ENCODE measurements at places on chromosomes 5 and 9.
A peak's percentile ranks its signal among the peaks of the same experiment; 100 is the strongest.

DNA sequence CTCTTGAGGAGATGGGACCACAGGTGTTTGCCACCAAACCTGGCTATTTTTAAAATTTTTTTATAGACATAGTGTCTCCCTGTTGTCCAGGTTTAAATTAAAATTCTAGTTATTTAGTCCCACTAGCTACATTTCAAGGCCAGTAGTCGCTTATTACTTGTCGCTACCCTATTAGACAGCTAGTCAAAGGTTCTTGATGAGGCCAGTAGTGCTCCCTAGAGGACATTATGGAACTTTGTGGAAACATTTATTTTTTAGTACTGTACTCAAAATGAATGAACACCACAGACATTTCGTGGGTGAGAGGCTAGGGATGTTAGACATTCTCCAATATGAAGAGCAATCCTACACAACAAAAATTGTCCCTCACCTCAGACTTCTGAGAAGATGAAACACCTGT, 14.4 kb upstream of the GRXCR2 start:
- no peak for DNase-seq

- no peak for DNase-seq
Measured at GRCh38 chr9:107363516-107364152, 80.6 kb downstream of the RAD23B start.

DNA sequence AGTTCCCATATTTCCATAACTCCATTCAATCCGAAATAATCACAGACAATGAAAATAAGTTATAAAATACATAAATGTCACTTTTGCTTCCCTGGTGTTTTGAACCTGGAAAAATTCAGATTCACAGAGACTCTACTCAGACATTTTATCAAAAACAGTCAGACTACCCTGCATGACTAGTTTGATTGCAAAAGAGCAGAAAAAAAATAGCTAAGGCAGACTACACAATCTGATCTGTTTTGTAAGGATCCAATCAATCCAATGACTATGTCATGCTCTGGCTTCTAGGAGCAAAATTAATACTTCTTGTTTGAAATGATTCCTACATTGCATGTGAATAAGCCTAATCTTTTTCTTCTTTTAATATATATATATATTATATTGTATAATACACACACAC, 1262.6 kb downstream of the EFNA5 start:
- DNase-seq = no peak

DNA sequence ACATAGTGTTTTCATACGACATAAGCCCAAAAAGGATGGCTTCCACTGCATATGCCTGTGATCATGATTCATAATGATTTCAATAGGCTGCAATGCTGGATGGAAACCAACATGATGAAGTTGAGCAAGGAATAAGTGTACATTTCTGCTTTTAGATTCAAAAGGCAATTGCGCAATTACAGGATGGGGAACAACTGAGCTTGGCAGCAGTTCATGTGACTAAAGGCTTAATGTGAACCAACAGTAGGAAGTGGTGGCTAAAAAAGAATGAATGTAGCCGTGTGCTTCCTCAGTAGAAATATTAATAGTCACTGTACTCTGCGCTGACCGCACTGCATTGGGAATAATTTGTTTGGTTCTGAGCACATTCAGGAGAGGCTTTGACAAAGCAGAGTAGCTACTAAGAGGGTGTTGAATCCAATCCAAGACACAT, 51.2 kb downstream of the SLC1A3 start:
- DNase-seq = no peak

- DNase-seq = no peak
Measured at GRCh38 chr5:58024151-58024550, 435.7 kb downstream of the PLK2 start.

GRCh38 chr9:1759771-1760300, 255.3 kb upstream of the SMARCA2 start:
- no peak for DNase-seq

- no peak for DNase-seq
Measured at GRCh38 chr9:135476561-135477355, 2.8 kb upstream of the PPP1R26 start.

DNA sequence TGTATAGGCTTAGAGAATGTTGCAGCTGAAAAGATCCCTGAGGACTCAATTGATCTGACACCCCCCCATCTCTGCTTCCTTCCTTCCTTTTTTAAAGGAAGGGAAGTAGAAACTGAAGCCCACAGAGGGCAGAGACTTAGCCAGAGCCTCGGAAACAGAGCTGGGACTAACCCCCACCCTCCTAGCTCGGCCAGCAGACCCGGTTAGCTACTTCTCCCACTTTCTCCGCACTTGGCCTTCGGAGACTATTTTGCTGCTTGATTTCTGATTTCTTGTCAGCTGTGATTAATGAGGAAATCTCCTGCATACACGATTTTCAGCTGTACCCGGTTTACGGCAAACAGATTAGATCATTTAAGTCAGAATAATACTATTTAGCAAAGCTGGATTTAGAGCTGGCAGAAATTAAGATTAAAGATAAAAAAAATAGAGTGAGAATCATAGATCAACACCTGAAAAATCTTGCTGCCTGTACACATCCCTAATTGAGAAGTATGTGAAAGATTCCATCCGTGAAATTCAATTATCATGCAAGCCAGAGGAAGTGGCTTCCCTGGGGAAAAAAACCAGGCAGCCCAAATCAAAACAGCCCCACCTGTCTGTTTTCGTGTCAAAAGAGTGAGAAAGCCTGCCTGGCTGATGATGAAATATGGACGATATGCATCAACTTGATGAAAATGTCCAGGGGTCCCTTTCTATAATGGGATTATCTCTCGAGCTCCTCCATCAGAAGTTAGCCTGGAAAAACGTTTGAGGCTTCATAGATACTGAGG, 159.5 kb upstream of the SHB start:
- DNase-seq = no peak

- no peak for DNase-seq
Measured at GRCh38 chr5:142167458-142167857, 58.9 kb downstream of the NDFIP1 start.

DNA sequence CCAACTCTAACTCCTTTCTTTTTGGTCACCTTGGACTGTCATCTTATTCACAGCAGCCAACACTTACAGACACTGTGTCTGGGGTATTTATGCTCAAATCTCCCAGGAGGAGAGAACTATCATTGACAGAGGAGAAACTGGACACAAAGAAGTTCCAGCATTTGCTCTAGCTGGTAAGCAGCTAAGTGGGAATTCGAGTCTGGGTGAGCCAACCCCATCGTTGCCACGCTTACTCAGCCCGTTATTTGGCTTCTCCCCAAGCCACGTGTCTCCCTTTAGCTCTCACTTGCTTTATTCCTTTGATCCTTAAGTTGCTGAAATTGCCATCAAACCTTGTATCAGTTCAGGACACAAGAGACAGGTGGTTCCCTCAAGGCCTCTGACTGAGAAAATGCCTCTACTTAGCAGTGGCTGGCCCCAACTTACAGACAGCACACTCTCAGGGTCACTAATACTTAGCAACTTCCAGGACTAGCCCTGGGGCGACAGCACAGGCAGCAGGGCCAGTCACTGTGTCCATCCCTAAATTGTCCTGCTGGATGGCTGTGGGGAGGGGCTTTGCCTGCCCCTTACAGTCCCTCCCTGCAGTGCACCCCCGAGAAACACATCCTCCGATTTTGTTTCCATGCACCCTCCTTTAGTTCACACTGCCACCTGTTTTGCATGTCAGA, 1.4 kb downstream of the SLC36A2 start:
- no peak for DNase-seq

GRCh38 chr9:13570068-13570974, 290.8 kb upstream of the MPDZ start:
- DNase-seq = no peak

- DNase-seq = no peak
Measured at GRCh38 chr5:150765011-150765798, 6.4 kb upstream of the DCTN4 start.

DNA sequence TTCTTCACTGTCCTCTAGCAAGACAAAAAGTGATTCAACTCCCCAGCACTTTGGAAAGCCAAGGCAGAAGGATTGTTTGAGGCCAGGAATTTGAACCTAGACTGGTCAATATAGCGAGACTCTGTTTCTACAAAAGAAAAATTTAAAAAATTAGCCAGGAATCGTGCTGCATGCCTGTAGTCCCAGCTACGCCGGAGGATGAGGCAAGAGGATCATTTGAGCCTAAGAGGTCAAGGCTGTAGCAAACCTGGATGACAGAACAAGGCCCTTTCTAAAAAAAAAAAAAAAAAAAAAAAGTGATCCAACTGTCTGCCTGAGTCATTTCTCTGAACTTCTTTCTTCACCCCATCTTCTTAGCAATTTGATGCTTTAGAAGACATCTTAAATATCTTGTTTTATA, 12.4 kb downstream of the ITGA2 start:
- no peak for DNase-seq

- DNase-seq = no peak
Measured at GRCh38 chr9:32590898-32591297, 17.9 kb upstream of the NDUFB6 start.

GRCh38 chr5:1594357-1595106, 70.8 kb upstream of the LPCAT1 start:
- DNase-seq = peak; percentile 57

- DNase-seq = no peak
Measured at GRCh38 chr5:72468024-72468423, 39.2 kb downstream of the ZNF366 start.

DNA sequence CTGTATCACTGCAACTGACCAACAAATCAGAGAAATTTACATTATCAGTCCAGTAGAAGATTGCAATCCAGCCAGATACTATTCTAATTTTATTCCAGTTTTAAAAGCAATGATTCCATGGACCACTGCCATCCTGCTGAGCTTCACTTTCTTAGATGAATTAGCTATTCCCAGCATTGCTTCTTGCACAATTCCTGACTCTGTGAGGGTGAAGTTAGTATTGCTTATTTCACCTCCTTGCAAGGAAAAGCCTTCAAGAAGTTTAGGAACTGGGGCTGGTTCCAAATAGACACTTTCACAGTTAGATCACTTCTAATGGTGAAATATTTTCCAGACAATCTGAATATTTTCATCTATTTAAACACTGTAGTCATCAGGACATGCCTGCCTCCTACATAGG, 338.6 kb upstream of the TNC start:
- no peak for DNase-seq

DNA sequence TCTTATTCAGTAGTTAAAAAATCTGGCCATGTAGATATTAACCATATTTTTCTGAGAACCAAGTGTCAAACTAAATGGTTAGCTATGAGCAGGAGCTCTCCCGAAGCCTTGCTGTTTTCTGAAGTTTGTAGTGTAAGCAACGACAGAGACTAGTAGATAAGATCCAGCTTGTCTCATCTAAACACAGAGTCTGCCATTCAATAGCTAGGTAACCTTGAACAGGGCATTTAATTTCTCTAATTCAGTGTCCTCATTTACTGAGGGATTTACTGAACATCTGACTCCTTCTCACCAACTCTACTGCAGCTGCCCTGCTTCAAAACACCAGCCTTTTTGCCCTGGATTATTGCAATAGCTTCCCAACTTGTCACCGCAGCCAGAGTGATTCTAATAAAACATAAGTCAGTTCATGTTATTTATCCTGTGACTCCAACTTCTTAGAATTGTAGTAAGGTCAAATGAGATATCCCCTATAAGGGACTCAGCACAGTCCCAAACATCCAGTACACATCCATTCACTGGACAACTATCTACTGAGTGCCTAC, 337.0 kb downstream of the PLK2 start:
- DNase-seq = no peak

- no peak for DNase-seq
Measured at GRCh38 chr5:173003360-173003759, 19.8 kb downstream of the ATP6V0E1 start.

GRCh38 chr5:172624996-172625964, 15.8 kb upstream of the NEURL1B start:
- DNase-seq = no peak

- DNase-seq = no peak
Measured at GRCh38 chr5:14615365-14615764, 33.8 kb downstream of the OTULINL start.

DNA sequence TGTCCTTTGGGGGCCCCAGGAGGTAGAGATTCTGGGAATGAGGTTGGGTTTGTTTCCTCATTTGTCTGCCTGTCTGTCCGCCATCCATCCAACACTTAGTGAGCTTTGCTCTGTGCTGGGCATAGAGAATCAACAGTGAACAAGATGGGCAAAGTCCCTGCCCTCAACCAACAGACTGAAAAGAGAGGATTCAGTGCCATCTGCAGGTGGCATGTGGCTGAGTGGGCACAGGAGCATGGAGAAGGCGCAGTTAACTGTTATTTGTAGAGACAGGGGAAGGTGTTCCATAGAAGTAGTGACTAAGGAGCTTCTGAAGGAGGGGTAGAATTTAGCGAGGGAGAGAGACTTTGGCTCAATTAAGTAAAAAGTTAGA, 23.1 kb downstream of the POLR1E start:
- DNase-seq = no peak

GRCh38 chr9:14939378-14939777, 29.1 kb upstream of the FREM1 start:
- no peak for DNase-seq

DNA sequence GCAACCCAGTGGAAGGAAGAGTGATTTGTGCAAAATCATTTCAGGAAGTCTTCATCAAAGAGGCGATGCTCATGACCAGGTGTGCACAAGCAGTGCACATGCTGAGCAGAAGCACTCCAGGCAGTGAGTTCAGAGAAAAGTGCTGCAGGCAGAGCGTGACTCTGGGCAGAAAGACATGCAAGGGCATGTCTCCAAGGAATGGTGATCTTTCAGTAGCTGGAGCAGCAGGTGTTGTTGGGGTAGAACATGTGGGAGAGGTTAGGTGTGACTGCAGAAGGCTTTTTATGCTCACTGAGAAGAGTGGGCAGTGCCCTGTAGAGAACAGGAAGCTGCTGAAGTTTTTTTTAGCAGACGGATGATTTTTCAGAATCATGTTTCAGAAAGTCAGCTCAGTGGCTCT, 545.4 kb upstream of the TLE4 start:
- DNase-seq = no peak

DNA sequence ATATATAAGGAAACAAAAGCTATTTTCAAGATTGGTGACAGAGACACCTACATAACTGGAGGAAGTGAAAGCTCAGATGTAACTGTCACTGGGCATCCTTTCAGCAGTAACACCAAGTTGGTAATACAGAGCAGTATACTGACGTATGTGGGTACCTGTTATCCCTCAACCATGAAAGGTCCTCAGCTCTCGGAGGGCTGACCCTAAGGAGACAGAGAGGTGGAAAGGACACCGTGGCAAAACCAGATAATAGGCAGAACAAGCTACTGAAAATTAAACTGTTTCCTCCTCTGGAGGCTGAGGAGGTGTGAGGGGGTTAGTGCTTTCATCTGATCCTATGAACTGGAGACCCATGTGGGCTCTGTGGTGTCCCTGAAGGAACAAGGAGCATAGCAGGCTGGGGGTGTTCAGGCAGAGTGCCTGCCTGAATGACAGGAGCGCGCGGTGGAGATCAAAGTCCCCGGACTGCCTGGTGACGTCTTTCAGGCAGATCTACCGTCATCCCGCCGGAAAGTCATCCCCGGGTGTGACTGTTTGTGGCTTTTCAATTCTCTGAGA, 130.2 kb upstream of the FSTL4 start:
- DNase-seq = no peak

- DNase-seq = no peak
Measured at GRCh38 chr9:117723986-117724625, 19.9 kb downstream of the TLR4 start.

DNA sequence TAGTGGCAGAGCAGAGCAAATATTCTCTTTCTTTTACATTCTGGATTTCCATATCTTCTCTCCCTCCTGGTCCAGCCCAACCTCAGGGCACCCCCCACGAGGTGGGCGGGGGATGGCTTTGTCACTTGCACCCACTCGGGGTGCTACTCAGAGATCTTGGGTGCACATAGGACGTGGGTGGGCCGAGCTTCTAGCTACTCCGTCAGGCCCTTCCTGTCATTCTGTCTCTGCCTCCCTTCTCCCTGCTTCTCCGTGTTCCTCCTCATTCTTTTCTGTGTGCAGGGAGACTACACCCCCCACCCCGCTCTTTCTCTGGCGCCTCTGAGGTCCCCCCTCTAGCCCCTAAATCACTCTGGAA, 19.5 kb downstream of the PCDHGC5 start:
- no peak for DNase-seq

Measured in activated CD4-positive, CD25-positive, alpha-beta regulatory T cell (primary cell).